ENCODE measurements at places on chromosomes 12 and 14.

DNA sequence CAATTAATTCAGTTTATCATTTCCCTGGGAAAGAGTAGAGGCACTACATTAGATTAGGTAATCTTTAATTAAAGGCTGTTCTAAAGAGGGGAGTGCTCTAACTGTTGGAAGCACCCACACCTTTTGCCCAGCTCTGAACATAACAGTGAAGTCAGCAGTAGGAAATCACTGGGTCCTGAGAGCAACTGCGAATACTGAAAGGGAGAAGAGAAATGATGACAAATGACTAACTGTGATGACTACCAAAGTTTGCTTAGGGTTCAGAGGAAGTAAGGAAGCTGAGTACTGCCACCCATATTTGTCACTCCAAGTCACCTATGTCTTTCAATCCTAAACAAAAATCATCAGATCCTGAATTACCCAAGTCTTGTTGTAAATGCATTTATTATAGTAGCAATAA lies 140.6 kb downstream of the EPS8 start:
- DNase-seq = no peak

DNA sequence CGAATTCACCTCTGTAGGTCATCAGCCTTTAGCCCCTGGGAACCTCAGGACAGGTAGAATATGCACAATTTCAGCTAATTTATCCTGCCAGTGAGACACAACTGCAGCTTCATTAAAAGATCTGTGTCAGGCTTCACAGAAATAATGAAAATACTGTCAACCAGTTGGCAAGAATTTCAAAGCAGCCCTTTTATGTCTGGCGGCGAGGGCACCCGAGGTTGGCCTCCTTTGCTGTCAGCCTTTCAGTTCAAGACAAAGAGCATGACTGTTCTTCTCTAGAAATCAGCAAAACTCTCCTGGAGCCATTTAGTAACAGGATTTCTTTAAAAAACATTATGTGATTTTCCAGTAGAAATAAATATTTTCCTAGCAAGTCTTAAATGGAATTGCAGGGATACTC lies 75.9 kb downstream of the BBS10 start:
- no peak for DNase-seq

DNA sequence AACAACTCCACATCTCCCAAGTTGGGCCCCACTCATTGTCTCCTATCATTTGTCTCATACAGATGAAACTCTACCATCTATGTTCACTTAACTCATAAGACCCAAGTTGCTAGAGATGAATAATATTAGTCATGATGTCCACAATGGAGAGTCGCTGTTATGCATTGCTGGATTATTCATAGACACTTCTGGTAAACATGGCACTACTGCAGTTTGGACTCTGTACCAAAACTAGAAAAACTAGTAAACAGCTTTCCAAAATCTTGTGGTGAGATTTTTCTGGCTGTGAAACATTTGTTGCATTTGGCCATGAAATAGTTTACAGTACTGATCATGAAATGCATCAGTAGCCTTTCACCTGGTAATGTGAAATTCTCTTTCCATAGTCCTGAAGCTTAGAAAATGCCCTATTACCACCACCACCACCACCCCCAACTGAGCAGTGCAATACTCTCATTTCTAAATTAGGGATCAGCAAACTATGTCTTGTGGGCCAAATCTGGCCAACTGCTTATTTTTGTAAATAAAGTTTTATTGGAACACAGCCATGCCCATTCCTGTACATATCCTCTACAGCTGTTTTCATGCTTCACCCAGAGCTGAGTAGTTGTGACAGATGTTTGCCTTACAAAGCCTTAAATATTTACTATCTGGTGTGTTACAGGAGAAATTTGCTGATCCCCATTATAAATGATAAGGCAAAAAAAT lies 236.5 kb downstream of the DPF3 start:
- DNase-seq = no peak

DNA sequence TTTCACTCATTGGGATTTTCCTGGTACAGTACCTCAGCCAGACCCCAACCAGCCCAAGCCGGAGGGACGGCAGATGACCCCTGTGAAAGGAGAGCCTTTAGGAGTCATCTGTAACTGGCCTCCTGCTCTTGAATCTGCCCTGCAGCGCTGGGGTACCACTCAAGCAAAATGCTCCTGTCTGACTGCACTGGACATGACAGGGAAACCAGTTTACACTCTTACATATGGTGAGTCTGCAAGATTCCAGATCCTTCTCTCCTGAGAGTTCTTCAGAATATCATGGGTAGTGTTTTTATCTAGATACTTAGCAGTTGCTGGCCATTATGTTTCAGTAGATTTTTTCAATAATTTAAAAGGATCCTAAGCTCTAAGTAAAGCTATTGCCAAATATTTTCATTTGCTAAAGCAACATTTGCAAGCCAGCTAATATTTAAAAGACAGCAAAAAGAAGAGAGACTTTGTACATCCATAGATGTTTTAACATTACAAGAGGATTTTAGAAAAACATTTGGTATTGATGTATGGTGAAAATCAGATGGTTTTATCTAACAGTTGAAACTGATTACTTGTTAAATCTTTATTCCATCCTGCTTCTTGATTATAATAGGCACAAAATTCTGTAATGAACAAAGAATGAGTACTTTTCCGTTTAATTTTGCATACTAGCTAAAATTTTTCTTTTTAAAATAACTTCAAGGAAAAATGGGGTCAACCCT lies 85.1 kb upstream of the ATF1 start:
- no peak for DNase-seq

DNA sequence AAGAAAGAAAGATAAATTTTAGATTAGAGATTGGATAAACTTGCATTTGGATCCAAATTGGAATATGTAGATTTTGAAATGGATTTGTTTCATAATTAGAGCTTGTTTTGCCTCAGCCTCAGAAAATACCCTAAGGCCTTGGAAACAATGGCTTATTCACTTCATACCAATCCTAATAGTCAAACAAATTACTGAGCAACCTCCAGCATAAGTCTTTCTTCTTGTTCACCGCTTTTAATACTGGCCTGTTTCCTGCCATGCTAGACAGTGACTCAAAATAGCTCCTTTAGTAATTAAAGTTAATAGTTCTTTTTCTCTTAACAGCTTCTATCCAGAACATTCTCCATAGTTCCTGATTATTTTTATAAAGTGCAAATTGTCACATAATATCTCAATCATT lies 110.9 kb upstream of the DNM1L start:
- DNase-seq = no peak

- no peak for DNase-seq
Observed at GRCh38 chr12:124995200-124995961, 1.9 kb downstream of the BRI3BP start.

DNA sequence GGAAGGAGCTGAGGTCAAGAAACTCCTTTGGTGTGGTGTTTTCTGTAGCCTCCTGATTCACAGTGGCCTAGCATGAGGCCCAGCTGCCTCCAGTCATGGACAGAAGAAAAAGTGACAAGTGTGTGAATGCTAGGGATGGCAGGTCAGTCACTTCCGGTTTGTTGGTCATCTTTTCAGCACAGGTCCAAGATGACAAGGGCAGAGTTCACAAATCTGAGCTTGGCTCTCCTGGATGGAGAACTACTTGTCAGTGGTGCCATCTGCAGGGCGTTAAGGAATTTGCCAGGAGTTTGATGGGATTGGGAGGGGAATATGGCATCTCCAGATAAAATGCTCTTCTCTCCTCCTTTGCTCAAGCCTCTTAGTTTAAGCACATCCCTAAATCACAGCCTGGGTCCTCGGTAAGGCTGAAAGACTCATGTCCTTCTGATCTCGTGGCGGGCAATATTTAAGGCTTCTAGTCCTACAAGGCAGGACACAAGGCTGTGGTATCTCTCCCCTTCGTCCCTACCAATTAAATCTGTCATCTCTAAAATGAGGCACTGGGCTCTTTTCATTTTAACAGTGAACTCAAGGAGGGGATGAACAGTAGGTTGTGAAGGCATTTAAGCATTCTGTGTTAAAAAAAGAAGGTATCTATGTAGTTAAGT lies 10.0 kb downstream of the TUBA1B start:
- no peak for DNase-seq

GRCh38 chr14:73238424-73238852 lies 1.1 kb downstream of the PAPLN start:
- DNase-seq = no peak

DNA sequence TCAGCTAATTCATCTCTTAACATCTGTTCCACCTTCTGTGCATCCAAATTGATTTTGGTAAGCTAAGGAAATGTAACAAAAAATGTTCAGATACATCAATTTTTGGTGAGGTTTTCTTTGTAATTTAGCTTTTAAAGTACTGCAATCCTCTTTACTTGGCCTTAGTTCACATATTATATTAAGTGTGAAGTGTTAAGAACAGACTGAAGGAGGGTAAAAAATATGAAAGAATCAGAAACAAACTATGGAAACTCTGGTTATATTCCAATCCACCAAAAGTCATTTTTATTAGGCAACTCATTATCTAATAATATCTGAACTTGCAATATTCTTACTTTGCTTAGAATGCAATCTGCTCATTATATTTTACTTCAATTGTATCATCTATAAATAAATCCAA lies 49.1 kb downstream of the CEP290 start:
- DNase-seq = no peak

- no peak for DNase-seq
Observed at GRCh38 chr12:16763901-16764300, 157.9 kb upstream of the LMO3 start.

DNA sequence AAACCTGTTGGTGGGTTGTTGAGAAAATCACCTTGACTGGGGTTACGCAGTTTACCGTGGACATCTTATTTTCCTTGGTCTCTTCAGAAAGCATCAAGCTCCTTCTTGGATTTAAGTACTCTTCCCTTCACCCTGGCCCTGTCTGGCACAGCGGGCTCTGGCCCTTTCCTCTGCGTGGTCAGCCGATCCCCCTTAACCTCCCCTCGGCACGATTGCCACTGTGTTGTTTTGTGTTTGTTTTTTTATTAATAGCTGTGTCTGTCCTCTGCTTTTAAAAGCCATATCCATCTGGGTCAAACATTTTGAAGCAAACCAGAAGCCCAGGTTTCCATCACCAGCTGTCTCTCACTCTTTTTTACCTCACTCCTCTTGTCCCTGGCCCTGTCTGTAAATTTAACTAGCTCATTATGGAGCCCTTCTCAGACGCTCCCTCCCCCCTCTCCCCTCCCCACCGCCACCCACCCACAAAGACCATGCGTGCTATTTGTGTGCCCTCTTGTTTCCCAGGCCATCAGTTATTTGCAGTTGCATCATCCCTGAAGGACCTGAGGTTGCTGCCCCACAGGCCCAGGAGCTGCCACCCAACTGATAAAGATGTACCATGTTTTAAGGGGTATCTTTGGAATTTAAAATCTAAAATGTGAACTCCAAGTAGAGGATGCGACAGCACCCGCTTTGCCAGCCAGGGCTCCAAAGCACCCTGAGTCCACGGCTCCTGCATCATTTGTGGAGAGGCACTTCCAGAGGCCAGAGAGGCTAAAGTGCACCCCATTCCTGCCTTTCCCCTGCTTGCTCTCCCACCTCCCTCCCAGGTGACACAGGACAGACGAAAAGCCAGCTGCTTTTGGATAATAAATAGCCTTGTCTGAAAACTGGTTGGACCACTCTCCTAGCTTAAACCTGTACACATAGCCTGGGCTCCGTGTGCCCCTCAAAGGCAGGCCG lies 3.9 kb downstream of the BCL11B start:
- no peak for DNase-seq

- no peak for DNase-seq
Observed at GRCh38 chr14:99758121-99758821, 34.9 kb upstream of the EML1 start.

DNA sequence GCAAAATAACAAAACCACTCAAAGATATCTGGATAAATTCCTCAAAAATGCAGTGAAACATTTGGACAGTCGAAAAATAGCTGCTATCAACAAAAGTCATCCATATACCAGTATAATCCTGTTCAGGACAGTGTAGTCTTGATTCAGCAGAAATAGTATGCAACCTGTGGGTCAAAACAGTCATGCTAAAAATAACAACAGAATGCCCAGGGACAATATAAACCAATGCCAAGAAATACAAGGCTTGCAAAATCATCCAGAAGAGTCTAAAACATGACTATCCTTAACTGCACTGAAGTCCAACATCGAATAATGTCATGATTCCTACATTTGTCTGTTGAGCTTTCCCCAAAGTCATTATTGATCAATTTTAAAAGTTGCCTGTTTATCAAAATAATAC lies 425.9 kb downstream of the FSCB start:
- no peak for DNase-seq

GRCh38 chr12:63790608-63790945 lies 10.9 kb downstream of the RXYLT1 start:
- DNase-seq = no peak

GRCh38 chr14:36823651-36824050 lies 162.0 kb downstream of the PAX9 start:
- no peak for DNase-seq

- no peak for DNase-seq
Observed at GRCh38 chr14:58587271-58587670, 50.5 kb upstream of the DACT1 start.

DNA sequence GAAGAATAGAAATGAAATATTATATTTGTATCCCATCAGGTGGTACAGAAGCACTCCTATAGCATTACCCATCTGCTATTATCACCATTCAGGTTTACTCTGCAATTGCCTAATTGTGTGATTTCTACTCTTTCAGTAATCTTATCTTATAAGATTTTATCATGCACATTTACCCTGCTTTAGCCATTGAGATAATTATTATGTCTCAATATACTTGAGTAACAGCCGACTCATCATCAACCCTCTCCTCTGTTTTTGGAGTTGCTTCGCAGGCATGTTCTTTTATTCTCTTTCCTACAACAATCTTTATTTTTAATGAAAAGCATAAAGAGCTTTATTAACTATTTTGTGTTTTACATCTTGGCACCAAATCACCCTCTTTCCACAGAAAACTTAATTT lies 419.9 kb downstream of the LRIG3 start:
- DNase-seq = no peak

GRCh38 chr12:31005944-31006361 lies 67.7 kb upstream of the DDX11 start:
- DNase-seq = no peak

All from stimulated activated CD8-positive, alpha-beta memory T cell treated with anti-CD3 and anti-CD28 coated beads, Interleukin-4, amount 100 ng/mL, for 4 hours (primary cell).